ENCODE measurements at places on chromosomes 7 and 10. TPM values are rescaled to one million over a fixed set of nuclear protein-coding genes. Genes with fewer than 3 reads are reported as not detected.

DNA sequence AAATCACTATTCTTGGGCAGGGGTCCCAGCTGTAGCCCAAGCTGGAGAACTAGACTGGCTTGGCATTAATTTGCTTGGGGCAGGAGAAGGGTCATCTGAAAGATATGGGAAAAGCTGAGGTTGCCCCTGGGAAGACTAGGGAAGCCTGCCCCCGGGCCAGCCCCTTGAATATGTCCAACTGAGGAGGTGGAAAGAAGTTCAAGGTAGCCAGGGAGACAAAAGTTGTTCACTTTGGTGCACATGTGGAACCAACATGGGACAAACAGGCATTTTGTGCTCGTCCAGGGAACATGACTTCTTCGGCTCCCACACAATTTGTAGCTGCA is 1.4 kb upstream of the LRRC61 start:
- no peaks in the 10 kb centered on the region for H3K36me3 ChIP-seq
- peaks cover 27% of the 10 kb centered on the region for H3K4me1 ChIP-seq
- no peaks in the 10 kb centered on the region for H3K27me3 ChIP-seq
- DNase-seq: no peak

DNA sequence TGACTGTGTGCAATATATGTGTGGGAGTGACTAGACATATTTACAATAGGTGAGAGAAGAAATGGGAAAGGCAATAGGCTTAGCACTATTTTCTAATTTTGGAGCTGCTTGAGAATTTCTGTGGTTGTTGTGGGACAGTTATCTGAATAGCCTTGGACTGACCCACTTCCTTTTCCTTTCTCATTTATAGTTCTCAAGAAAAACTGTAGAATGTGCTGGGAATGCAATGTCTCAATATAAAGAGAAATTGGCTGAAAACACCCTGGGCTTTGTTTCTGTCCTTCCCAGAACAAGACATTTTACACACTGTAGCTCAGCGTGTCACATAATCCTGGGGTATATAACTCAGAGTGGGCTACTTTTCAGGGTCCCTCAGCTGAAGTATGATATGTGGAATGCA is 153.0 kb upstream of the RHOBTB1 start:
- H3K4me1 ChIP-seq: no peaks in the 10 kb centered on the region
- H3K27ac ChIP-seq: no peak overlapping the region
- H3K36me3 ChIP-seq: no peaks in the 10 kb centered on the region
- H3K27me3 ChIP-seq: no peaks in the 10 kb centered on the region
- no peak overlapping the region for H3K4me3 ChIP-seq

GRCh38 chr10:108673741-108674140 is 1249.6 kb downstream of the XPNPEP1 start:
- H3K27me3 ChIP-seq: no peaks in the 10 kb centered on the region
- no peaks in the 10 kb centered on the region for H3K4me1 ChIP-seq
- no peak overlapping the region for H3K4me3 ChIP-seq
- H3K36me3 ChIP-seq: no peaks in the 10 kb centered on the region
- H3K27ac ChIP-seq: no peak overlapping the region
- no peak for DNase-seq

- no peak overlapping the region for H3K27ac ChIP-seq
- no peak for DNase-seq
- no peaks in the 10 kb centered on the region for H3K36me3 ChIP-seq
- H3K27me3 ChIP-seq: no peaks in the 10 kb centered on the region
These were observed 634.3 kb downstream of the PARD3 start for GRCh38 chr10:34180749-34181148.

DNA sequence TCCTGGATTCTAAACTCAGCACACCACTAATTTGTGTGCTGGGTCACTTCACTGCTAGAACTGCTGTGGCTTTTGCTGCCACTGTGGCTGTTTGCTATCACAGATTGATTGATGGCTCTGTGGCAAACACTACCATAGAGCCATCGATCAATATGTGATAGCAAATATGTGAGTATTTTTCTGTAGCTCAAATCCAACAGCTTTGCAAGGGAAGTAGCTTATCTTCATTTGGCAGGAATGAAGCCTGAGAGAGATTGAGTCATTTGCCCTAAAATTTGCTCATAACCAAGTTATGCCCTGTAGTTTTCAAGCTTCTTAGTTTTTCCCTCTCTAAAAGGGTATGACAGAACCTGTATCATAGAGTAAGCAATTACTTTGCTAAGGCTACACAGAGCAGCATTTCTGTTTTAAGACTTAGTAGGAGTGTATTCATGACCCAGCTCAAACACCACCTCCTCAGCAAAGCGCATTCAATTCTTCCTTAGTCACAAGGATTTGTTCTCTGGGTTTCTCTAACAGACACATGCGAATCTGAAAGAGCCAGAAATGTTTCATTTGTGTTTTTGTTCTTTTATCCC is 43.1 kb downstream of the MINPP1 start:
- no peak for DNase-seq
- no peak overlapping the region for H3K4me3 ChIP-seq
- H3K27me3 ChIP-seq: no peaks in the 10 kb centered on the region
- no peaks in the 10 kb centered on the region for H3K4me1 ChIP-seq

DNA sequence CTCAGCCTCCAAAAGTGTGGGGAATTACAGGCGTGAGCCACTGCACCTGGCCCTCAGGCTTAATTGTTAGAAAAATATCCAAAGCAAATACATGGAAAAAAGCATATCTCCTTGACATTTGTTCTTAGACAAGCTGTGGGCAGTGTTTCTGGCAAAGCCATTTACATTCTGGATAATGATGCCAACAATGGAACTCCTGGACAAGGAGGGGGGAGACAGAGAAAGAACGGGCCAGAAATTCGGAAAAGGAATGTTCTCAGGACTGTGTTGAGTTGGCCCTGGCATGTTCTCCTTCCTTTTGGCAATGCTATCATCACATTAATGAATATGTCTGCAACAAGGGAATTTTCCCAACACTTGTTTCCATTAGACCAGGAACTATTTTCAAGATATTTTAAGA is 88.7 kb downstream of the UBE2H start:
- DNase-seq: no peak
- no peaks in the 10 kb centered on the region for H3K36me3 ChIP-seq
- H3K4me1 ChIP-seq: peaks cover 5% of the 10 kb centered on the region
- H3K4me3 ChIP-seq: no peak overlapping the region
- no peak overlapping the region for H3K27ac ChIP-seq

GRCh38 chr7:7157887-7158271 is 24.5 kb upstream of the C1GALT1 start:
- no peak overlapping the region for H3K4me3 ChIP-seq
- H3K27me3 ChIP-seq: no peaks in the 10 kb centered on the region
- H3K27ac ChIP-seq: no peak overlapping the region
- H3K36me3 ChIP-seq: no peaks in the 10 kb centered on the region

DNA sequence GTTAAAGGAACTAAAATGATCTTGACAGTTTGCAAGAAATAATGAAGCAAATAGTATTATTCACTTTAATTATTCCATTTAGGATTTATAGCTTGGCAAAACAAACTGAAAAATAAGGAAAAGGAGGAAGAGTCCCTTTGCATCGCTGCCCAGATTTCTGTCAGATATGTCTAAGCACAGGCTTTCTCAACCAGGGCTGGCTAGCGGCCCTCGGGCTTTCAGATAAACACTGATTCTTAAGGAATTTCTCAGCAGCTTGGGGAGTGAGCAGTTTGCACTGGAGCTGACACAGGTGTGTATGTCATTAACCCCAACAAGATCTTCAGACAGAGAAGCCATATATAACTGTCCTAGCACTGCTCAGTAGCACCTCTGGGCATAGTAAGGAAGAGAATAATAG is 47.9 kb upstream of the SEMA3D start:
- H3K36me3 ChIP-seq: no peaks in the 10 kb centered on the region
- no peak overlapping the region for H3K27ac ChIP-seq
- no peak for DNase-seq
- no peaks in the 10 kb centered on the region for H3K27me3 ChIP-seq
- H3K4me1 ChIP-seq: no peaks in the 10 kb centered on the region

GRCh38 chr10:131212763-131213325 is 98.7 kb downstream of the TCERG1L start:
- no peak for DNase-seq
- no peaks in the 10 kb centered on the region for H3K4me1 ChIP-seq
- no peaks in the 10 kb centered on the region for H3K36me3 ChIP-seq

DNA sequence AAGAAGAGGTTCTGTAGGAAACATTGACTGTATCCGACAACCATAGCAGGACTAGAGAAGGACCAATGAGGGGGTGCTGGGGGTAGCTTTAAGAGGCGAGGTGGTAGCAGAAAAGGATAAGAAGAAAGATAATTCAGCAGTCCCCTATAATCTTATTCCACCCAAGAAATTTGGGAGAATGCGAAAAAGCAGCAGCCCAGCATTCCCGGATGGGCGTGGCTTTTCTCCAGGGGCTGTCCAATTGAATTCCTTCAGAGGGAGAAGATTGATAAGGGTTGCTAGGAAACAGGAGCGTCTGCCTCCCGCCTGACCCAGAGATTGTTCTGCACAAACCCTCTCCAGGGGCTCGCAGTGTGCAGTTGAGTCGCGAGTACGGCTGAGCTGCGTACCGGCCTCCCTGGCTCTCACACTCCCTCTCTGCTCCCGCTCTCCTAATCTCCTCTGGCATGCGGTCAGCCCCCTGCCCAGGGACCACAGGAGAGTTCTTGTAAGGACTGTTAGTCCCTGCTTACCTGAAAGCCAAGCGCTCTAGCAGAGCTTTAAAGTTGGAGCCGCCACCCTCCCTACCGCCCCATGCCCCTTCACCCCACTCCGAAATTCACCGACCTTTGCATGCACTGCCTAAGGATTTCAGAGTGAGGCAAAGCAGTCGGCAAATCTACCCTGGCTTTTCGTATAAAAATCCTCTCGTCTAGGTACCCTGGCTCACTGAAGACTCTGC is at the start of gene GRM3:
Gene GRM3 (plus strand): TSS at position 349 of the 721 bp plus-strand sequence. CDS start 121,237 bp downstream, outside the sequence.
- H3K36me3 ChIP-seq: no peaks in the 10 kb centered on the region
- no peak within 1 kb of the TSS for H3K4me3 ChIP-seq
- no peaks in the 10 kb centered on the region for H3K4me1 ChIP-seq
- no peak for DNase-seq
- H3K27me3 ChIP-seq: no peaks in the 10 kb centered on the region

- no peak overlapping the region for H3K4me3 ChIP-seq
- H3K27ac ChIP-seq: no peak overlapping the region
- no peak for DNase-seq
- H3K4me1 ChIP-seq: no peaks in the 10 kb centered on the region
- no peaks in the 10 kb centered on the region for H3K27me3 ChIP-seq
These were observed 5.1 kb downstream of the PTTG1IP2 start for GRCh38 chr7:90474284-90475210.

GRCh38 chr7:43394441-43395130 is 188.3 kb upstream of the STK17A start:
- no peaks in the 10 kb centered on the region for H3K36me3 ChIP-seq
- DNase-seq: no peak
- H3K27ac ChIP-seq: no peak overlapping the region

GRCh38 chr10:52597189-52597863 is 175.3 kb downstream of the MBL2 start:
- no peaks in the 10 kb centered on the region for H3K4me1 ChIP-seq
- DNase-seq: no peak
- H3K27me3 ChIP-seq: no peaks in the 10 kb centered on the region

DNA sequence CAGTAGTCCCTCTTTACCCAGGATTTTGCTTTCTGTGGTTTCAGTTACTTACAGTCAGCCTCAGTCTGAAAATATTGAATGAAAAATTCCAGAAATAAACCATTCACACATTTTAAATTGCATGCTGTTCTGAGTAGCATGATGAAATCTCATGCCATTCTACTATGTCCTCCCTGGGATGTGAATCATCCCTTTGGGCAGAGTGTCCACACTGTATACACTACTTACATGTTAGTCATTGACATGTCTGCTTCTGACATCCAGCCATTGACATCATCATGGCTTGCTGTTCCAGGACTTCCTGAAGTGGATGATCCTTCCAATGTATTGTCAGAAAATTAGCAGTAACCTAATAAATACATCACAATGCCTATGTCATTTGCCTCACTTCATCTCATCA is 34.6 kb upstream of the MALRD1 start:
- no peaks in the 10 kb centered on the region for H3K4me1 ChIP-seq
- H3K27ac ChIP-seq: no peak overlapping the region
- DNase-seq: peak; percentile 56
- no peaks in the 10 kb centered on the region for H3K36me3 ChIP-seq
- H3K4me3 ChIP-seq: no peak overlapping the region

- no peaks in the 10 kb centered on the region for H3K27me3 ChIP-seq
- H3K4me3 ChIP-seq: no peak overlapping the region
- DNase-seq: no peak
- peaks cover 18% of the 10 kb centered on the region for H3K4me1 ChIP-seq
These were observed 1.1 kb upstream of the PRLHR start for GRCh38 chr10:118596426-118597124.

DNA sequence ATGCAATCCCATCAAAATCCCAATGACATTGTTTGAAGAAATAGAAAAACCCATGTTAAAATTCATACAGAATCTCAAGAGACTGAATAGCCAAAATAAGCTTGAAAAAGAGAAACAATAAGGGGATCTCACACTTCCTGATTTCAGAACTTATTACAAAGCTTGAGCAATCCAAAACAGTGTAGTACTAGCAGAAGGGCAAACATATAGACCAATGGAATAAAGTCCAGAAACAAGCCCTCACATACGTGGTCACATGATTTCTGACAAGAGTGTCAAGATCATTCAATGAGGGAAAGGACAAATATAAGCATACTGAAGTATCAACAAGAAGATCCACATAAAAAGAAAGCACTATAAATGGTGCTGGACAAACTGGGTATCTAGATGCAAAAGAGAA is 31.9 kb downstream of the MICU1 start:
- no peaks in the 10 kb centered on the region for H3K4me1 ChIP-seq
- no peaks in the 10 kb centered on the region for H3K36me3 ChIP-seq
- H3K4me3 ChIP-seq: no peak overlapping the region
- H3K27me3 ChIP-seq: no peaks in the 10 kb centered on the region
- no peak overlapping the region for H3K27ac ChIP-seq
- DNase-seq: no peak

GRCh38 chr7:29156907-29157452 is 10.6 kb upstream of the CPVL start:
- H3K27me3 ChIP-seq: no peaks in the 10 kb centered on the region
- no peak overlapping the region for H3K4me3 ChIP-seq
- no peaks in the 10 kb centered on the region for H3K4me1 ChIP-seq
- H3K27ac ChIP-seq: no peak overlapping the region
- no peaks in the 10 kb centered on the region for H3K36me3 ChIP-seq
- no peak for DNase-seq

ZNF33A gene
- 40.9 TPM for total RNA-seq

HECW1 gene
- total RNA-seq: 0.83 TPM

KEL gene
- total RNA-seq: not detected

IFIT2 gene
- 4.1 TPM for total RNA-seq

PLCE1 gene
- 28.8 TPM for total RNA-seq

PLEKHS1 gene
- total RNA-seq: 42.0 TPM

DPY19L1 gene
- total RNA-seq: 6.8 TPM

GRID1 gene
- 10.7 TPM for total RNA-seq

MRLN gene
- total RNA-seq: not detected

EVX1 gene
- not detected for total RNA-seq

PAX4 gene
- total RNA-seq: 1.3 TPM

NDUFB8 gene
- total RNA-seq: 122 TPM

WASHC2C gene
- total RNA-seq: 69.3 TPM

CPN1 gene
- not detected for total RNA-seq

CLEC2L gene
- not detected for total RNA-seq

STK32C gene
- 0.35 TPM for total RNA-seq

Measured in Peyer's patch (tissue), 4 donors.